CMK (cell line): ENCODE measurements at places on chromosomes 5 and 9.

DNA sequence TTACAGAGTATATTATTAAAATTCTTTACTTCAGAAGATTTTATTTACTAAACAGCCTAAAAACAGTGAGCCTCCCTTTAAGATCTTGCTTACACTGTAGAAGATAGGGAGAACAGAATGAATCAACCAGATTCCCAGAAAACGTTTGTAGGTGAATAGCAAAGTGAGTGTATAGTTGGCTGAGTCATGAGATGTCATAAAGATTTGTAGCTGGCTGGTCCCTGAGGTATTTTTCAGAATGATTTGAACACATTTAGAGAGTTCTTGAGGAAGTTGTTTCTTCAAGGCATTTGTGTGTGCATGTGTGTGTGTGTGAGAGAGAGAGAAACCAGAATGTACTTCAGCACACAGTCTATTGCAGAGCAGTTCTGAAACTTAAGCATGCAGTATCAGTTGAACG, 159.4 kb upstream of the PRR16 start:
- no peak for DNase-seq

DNA sequence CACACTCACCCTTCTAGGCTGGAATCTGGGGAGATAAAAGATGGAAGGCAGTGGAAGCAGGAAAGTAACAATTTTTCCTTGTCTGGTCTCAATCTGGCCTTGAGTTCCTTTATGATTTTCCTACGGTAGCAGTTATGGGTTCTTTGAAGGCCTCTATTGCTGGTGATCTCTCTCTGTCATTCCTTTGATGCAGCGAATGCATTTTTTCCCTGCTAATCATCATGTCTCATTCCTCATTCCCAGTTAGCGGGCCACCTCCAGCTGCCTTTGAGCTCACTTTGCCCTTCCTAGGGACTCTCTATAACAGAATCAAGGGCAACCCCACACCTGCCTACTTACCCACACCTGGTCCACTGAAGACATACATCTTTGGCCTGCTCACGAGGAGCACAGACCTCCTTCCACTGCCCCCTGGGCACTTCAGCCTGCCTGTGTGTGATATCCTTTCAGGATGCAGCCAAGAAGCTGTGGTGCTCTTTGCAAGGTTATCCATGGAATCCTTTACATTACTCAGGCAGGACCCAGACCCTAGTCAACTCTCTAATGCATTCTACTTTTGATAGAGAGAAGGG, 191.7 kb downstream of the DRD1 start:
- DNase-seq: no peak

DNA sequence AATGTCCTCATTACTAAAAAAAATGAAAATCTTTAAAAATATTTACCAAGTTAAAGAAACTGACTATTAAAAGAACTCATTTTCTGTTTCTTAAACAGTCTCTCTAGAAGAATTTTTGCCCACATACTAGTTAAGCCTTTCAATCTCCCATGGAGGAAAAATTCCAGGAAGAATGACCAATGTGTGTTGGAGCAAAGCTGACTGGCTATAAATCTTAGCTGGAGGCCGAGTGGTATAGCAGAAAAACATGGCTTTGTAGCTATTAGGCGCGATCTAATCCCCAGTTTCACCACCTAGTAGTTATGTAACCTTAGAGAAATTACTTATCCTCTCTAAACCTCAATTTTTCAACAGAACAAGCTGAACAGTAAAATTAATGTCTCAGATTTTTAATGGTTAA, 135.5 kb upstream of the PRLR start:
- DNase-seq: no peak

DNA sequence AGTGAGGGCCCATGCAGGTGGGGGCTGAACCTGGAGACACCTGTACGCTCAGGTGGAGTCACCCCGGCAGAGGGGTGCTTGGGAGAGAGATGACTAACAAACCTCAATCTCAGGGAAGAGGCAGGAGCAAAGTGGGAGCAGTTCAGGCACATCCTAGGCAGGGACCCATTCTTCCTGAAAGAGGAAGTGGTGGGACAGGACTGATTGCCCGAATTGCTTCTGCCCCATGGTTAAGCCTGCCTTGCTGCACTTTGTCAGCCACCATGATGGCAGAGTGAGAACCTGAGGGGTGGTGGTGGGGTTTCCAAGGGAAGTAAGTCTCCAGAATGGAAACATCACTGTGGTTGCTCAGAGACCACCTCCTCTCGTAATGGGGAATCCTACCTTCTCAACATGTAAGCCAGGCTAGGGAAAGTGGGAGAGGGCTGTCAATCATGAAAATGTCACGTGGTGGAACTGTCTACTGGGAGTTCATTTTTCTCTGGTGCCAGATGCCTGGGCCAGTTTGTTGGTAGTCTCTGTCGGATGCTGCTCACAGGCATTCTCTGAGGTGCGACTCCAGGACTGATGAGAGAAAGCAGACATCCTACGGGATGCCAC, 150.4 kb downstream of the HSPA4 start:
- DNase-seq: no peak

GRCh38 chr5:79243224-79243623, 7.3 kb downstream of the JMY start:
- no peak for DNase-seq

GRCh38 chr9:92483627-92484545, 1.6 kb upstream of the ASPN start:
- no peak for DNase-seq

DNA sequence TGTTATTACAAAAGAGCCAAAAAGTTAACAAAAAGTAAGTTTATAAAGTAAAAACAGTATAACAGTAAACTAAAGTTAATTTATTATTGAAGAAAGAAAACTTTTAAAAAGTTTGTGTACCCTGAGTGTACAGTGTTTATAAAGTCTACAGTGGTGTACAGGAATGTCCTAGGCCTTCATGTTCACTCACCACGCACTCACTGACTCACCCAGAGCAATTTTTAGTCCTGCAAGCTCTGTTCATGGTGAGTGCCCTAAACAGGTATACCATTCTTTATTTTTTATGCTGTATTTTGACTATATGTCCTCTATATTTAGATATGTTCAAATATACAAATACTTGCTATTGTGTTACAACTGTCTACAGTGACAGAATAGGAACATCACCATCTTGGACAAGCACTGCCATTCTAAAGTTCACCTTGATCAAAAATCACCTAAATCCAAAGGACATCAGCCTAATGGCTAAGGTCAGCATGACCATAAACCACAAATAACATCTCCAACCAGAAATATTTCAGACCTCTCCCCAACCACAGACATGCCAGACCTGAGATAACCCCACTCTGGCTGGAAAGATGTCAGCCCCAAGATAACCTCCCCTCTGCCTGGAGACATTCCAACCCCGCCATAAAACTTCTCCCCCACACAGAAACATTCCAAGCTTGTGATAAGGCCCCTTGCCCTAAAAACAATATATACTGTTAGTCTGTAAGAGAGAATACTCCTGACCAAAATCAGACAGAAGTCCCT, 56.1 kb downstream of the AGXT2 start:
- DNase-seq: no peak

DNA sequence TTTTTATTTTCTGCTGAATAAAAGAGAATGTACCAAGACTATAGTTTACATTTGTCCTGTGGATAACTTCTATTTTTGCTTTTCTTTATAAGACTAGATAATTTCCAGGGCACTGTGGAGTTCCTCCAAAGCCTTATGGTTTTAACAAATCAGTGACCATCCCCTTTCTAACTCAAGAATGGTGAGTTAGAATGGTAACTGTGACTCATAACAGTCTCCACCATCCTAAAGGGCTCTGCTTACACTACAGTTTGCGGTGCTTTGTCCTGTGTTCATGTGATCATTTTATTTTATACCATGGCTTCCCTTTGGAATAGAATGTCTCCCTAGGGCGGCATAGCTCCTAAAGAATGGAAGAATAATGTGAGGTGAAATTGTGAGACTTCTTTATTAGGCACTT, 30.2 kb downstream of the WDR36 start:
- no peak for DNase-seq
